ENCODE measurements at places on chromosomes 1 and 21.

- no peak for DNase-seq
Observed at GRCh38 chr1:162984699-162985098, 84.5 kb upstream of the RGS4 start.

GRCh38 chr1:212002536-212002935 is 32.8 kb downstream of the INTS7 start:
- DNase-seq, result no peak

DNA sequence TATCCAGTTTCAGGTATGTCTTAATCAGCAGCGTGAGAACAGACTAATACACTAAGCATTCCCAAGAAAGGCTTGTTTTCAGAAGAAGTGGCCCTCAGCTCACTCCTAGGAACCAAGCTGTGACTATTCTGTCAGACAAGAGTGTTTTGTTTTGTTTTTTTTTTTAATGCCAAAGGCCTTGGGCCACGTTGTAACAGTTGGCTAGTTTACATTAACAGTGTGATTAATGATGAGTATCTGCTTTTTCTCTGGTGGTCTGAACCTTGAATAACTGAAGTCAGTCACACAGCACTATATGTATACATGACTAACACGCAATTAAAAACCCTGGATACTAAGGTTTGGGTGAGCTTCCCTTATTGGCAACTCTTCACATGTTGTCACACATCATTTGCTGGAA is 21.9 kb downstream of the DPYD start:
- DNase-seq, result no peak

DNA sequence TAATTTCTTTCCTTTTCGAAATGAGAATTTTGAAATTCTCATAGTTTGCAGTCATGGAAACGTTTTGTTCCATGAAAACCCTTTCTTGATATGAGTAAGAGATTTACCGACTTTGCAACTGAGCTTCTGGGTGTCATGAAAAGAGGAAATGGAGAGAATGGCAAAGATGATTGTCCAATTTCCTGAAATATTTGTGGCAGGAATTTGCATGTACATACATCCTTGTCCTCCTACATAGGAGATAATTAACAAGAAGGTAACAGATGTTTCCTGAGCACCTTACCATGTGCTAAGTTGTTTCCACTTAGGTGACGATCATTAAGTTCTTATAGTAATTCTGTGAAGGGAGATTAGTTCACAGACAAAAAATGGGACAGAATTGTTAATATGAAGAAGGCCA is 170.7 kb downstream of the NEGR1 start:
- no peak for DNase-seq

All from CD4-positive, alpha-beta T cell treated with Interleukin-12 subunit alpha and Interleukin-12 subunit beta, for 1 hour (primary cell).